ENCODE measurements at places on chromosomes 12 and 14.
A peak's percentile ranks its signal among the peaks of the same experiment; 100 is the strongest.

DNA sequence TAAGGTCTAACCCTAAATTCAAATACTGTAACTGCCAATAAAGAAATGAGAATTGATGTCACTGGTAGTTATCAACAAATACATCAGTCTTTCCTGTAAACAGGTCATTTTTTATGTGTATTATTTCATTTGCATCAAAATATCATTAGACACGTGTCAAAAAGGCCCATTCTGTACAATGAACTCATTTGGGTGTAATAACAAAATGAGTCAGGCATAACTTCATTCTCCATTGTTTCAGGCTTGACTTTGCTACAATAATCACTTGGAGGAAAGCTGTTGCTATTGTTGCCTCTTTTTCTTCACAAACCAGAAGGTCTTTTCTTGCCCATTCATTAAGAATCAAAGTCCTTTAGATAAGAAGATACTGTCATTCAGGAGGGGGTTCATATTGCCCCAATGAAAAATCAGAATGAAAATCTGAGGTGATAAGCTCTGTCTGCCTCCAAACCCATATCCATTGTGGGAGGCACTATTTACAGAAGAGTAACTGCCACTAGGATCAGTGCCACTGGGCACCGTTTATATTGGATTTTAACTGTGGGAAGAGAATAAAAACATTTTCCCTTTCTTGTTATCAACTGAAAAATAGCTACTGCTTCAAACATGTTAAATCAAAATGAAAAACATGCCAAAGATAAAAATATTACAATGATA is 10.1 kb downstream of the ENTPD5 start:
- no peak for DNase-seq

- peak; percentile 57 for DNase-seq
Observed at GRCh38 chr12:27542628-27543027, 18.6 kb downstream of the PPFIBP1 start.

DNA sequence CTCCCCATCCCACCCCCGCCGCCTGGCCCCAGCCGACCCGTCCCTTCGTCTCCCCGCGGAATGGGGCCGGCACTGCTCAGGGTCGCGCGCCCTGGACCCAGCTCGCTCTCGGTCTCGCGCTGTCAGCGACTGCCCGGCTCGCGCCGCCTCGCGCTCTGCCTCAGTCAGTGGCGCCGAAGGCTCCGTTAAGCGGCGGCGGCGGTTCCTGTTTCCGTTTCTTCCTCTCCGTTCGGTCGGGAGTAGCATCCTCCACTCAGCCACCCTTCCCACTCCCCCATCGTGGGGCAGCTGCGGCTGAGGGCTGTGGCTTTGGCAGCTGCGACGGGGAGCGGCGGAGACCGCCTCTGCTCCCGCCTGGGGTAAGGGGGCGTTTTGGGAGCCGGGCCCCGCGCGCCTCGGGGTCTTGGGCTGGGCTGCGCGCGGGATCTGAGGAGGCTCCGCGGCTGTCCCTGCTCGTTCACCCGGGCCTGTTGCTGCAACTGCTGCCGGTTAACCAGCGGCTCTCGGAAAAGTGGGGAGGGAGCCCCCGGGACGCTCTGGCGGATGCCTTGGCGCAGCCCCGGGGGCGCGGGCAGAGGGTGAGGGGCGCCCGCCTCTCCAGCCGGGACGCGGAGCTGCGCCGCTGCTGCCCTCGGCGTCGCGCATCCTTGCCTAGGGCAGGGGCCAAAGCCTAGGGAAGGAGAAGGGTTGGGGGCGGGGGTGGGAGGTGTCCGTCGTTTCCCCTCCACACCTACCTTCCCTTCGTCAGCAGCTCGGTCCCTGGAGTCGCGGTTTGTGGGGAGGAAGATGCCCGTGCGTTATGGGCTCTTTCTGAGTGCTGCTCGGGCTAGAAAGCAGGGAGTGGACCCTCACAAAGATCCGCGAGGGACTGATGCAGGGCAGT is 567 bp downstream of the FUT8 start:
- peak; percentile 12 for DNase-seq

DNA sequence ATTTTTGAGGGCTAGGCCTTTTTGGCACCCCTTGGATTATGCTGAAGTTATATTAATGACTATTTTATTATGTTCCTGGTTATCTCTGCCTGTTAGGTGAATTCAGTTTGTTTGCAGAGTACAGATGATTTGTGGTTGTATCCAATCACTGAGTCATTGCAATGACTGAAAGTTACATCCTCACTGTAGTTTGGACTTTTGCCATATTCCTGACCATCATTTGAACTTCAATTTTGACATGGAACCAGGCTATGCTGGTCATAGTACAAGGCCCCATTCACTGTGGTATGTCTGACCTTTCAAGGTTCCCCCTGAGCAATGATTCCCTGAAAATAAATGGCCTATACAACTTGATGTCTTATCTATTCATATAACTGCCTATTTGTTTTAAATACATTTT is 621.0 kb downstream of the CCER1 start:
- no peak for DNase-seq

DNA sequence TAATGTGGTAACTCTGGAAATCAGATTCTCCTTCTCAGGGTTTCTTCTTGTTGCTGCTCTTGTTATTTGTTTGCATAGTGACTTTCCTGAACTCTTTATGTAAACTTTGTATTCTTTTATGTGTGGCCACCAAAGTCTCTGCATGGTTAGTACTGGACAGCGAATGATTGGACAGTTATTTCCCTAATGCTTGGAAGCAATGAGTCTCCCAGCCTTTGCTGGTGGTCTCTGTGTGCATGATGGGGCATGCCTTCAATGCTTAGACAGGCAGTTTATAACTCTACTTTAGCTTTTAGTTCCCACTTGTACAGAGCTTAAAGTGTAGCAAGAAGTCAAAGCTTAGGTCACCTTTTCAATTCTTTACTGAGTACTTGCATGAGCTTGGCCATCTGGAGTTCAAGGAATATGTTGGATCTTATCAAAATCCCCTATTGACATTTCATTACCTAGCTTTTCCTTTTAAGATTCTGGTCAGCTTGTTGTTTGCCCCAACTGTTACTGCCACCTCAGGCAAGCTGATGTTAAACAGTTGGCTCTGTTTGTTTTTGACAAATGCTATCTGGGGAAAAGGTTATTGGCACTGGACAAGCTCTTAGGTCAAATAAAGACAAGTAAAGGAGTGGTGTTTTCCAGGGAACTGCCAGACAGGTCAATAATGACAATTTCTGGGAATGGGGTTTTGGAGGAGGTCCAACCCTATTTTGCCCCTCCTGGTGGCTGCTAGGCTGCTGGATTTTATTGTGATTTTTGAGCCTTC is 12.3 kb downstream of the CCDC91 start:
- no peak for DNase-seq

DNA sequence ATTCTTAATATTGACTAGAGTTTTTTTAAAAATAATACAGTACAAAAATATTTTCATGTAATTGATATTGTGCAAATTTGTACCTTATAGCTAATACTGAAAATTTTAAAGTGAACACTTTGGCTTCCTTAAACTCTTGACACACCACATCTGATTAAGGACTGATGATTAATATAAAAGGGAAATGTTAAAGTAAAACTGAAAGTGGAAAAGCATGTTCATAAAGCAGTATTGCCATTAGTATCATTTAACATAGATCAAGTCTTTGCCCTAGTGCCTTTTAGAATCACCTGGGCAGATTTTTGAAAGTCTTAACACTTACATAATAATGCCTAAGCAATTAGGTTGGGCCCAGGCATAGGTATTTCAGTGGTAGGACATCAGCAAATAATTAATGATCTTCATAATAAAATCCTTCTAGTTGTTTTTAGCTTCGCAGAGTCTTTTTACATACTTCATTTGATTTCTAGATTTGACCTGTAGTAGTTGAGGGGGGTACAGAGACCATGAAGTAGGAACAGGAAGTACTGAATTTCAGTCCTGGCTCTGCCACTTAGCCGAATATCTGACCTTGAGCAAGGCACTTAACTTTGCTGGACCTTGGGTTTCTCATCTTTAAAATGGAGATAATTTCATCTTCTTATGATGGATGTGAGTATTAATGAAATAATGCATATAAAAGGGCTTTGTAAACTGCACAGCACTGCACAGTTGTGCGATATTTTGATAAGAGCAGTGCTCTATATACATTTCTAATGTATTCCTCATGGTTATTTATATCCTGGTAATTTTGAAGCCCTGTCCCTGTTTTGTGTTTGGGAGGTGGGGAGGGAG is 43.7 kb downstream of the MARK3 start:
- DNase-seq: no peak

DNA sequence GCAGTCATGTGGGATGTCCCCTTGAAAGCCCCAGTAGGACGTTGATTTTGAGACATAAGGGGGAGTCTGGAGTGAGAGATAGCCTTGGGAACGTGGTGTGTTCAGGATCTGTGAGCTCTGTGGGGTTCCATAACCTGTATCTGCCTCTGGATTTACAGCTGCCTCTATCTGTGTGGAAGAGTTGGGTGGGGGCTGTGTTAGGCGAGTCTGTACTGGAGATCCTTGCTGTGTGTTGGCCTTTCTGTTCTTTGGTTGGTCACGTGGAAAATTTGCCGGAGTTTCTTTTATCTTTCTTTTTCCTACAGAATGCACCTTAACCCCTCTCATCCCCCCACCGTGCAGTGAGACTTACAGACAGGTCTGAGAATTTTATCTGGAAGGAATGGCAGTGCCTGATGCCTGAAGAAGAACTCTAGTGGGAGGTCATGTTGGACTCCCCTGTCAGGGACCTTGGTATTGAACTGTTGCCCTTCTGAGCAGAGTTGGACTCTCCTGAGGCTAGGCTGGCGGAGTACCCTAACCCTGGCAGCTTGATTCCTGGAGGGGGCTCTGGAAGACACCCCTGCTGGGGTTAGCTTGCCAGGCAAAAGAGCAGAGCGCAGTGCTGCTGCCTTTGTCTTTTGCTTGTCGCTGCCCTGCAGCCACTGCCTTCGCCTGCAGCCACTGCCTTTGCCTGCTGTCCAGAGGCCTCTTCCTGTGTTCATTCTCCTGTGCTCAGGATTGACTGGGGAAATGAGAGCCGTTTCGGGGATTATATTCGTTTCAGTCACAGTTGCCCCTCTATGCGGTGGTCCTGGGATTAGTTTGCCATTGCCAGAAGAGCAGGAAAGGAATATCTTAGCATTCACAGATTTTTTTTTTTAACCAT is 34.1 kb downstream of the ZNF664 start:
- DNase-seq: no peak

GRCh38 chr12:100266585-100266834 is 369 bp downstream of the DEPDC4 start:
- DNase-seq: peak; percentile 93

DNA sequence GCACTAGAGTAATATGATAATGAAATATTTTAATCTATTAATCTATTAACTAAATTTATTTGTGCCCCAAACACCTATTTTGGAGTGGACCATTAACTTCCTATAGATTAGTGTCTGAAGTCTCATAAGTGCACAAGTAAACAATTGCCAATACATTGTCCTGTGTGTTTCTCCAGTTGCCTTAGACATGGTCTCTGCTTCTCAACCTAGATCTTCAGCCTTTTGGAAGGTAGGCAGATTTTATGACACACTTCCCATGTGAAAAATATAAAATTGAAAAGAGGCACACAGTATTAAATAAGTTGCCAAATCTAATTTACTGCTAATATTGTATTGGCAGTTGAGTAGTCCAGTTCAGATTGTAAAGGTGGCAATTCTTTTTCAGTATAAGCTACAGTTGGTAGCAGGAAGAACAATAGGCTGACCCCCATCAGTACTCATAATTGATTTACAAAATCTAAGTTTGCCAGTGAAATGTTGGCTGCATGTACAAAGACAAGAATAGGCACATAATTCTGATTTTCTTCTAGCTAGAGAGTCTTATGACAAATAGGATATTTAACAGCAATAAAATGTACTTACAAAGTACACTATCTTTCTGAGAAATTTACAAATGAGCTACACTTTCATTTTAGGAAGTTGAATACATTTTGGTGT is 10.8 kb downstream of the A2M start:
- no peak for DNase-seq

DNA sequence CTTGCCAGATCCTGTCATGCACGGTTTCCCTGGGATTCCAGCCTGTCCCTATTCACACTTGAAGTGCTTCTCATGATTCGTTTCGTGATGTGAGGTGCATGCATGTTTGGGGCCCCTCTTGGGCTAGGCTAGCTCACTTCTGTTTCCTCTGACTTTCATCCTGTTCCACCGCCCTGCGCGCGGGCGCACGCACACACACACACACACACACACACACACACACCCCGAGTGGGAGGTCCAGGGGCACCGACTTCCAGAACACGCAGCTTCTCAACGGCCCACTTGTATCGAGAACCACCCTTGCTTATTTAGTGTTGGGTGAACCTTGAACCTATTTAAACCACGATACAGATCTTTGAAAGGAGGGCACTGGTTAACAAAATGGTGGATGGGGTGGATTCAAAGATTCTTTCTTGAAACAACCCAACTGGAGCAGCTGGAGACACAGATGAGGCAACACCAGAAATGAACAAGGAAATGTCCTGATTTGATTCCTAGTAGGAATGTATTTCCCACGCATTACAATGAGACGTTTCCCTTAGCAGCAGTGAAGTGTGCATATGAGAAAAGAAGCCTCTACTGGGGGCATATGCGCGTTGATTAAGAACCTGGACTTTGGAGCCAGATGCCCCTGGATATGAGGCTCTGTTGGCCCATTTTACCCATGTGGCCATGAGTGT is 16.3 kb downstream of the ELK3 start:
- DNase-seq: no peak

DNA sequence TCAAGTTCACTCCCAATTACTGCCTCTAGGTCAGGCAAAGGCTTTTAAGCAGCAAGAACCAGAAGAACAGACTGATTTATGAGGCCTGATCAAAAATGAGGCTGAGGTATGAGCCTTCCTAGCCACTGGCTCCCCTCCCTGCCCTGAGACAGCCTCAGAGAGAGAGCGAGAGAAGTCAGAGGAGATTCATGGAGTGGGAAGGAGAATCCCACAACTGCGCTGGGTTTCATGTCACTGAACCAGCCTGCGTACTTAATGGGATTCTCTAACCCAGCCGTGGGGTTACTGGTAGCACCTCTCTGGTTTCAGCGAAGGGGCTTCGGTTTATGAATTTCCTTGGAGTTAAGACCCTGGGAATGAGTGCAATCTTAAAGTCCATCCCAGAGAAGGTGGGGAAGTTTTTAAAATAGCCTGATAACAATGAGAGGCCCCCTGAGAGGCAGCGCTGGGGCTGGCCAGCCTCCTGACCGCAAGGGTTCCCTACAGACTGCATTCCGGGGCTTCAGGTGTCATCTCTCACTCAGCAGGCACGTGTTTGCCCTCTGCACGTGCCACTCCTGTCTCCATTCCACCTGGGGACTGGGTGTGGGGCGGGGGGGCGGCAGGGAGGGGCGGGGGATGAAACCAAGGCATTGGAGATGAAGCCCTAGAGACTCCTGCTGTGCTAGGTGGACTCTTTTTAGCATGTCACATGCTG is 6.1 kb upstream of the GPRC5A start:
- DNase-seq: no peak

GRCh38 chr14:57502586-57503254 is 9.1 kb upstream of the CCDC198 start:
- DNase-seq: no peak

GRCh38 chr14:56900726-56901125 is 90.4 kb upstream of the OTX2 start:
- DNase-seq: no peak

Measured in AG20443 (cell line).